ENCODE measurements at places on chromosomes 16 and 17.

DNA sequence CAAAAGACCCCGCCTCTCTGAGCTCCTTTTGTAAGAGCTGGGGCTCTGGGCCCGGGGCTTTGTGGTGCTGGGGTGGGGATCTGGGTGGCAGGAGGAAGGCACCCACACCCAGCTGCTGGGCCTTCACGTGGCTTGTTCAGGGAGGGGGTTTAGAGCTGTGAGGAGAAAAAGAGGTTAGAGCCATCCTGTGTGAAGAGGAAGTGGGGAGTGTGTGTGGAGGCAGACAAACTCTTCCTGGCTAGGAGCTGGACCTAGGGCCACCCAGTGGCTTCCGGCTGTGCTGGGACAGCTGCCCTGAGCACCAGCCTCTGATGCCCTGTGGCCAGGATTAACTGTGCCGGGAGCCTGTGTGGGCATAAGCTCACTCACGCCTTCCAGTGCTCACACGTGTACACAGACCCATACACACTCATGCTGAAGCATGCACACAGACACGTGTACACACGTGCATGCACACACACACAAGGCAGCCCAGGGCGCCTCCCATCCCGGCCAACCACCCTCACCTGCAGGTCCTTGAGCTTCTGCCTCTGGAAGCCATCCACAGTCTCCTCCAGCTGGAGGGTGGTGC is 7.4 kb downstream of the CIBAR2 start:
- DNase-seq, result no peak

- no peak for DNase-seq
These were observed 50.3 kb upstream of the TOX3 start for GRCh38 chr16:52597073-52597771.

DNA sequence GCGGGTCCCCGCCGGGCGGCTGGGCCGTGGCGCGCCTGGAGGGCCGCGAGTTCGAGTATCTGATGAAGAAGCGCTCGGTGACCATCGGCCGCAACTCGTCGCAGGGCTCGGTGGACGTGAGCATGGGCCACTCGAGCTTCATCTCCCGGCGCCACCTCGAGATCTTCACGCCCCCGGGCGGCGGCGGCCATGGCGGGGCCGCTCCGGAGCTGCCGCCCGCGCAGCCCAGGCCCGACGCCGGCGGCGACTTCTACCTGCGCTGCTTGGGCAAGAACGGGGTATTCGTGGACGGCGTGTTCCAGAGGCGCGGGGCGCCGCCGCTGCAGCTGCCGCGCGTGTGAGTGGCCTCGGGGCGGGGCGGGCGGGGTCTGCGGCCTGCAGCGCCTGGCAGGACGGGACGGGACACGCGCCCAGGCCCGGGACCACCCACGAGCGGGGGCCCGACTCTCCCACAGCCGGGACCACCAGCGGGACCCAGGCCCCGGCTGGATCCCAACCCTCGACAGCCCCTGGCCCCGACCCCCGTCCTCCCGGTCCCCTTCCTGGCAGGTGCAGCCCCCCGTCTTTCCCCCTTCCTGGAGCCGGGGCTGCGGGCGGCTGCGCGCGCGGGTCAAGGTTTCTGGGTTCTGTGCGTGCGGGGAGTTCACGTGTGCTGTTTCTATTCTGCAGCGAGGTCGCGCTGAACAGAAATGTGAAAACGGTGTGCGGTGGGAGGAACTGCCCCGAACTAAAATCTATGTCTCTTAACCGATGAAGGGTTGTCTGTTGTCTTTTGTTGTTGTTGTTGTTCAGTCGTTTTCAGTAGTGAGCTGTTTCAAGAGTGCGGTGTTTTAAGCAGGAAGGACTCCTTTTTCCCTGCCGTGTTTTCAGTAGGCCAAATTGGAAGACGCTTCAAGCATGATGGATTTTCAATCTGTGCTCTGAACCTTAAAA is 705 bp downstream of the FOXK2 start:
- DNase-seq, result peak; percentile 51

GRCh38 chr17:70100983-70101382 is 26.0 kb downstream of the KCNJ16 start:
- no peak for DNase-seq

DNA sequence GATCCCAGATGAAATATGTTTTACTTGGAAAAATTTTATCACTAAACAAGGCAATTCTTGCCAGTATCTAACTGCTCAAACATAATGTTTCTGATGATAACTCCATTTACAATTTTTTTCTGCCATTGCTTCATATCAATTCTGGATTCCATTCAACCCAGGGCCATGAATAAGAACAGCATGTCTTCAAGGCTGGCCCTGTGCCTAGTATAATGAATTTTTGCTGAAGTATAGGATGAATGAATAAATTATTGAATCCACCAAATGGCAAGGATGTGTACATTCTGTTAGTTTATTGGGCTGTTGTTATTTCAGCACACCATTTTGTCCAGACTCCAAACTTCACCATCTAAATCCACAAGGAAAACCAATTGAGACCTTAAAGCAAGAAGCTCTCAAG is 414.7 kb downstream of the HS3ST3B1 start:
- no peak for DNase-seq

DNA sequence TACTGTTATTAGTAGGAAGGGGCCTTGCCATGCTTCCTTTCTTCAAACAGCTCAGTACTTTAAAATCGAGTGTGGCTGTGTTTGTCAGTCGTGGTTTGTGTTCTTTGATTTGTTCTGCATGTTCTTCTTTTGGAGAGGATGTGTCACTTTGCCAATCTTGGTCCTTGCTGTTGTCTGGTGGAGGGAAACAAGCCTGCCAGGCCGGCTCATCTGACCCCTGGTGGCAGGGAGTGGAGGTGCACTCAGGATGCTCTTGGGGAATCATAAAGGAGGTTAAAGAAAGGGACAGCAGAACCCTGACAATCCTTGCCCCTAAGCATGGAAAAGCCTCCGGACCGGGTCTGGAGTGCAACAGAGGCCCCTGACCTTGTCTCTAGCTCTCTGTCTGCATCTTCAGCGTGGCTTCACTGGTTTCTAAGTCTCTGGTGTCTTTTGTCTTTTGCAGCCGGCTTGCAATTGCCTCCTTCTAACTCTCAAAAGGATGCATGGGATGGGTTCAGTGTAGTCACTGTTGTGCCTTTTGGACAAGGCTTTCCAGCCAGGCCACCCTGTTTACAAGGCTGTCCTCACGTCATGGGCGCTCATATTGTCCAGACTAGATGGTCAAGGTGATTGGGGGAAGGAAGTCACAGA is 135.8 kb downstream of the WWOX start:
- peak; percentile 78 for DNase-seq

DNA sequence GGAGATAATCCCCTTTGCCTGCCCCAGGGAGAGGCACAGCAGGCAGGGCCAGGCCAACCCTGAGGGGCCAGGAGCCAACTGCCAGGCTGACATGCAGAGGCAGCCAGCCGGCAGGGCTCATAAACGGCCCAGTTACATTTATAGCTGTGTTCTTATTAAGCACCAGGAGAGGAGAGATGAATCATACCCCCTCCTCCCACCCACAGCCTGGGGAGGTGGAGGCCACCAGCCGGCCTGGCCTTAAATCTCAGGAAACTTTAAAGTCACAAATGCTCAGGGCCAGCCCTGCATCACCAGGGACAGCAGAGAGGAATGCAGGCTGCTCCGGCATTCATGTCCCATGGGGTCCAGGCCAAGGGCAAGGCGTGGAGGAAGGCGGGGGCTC is 177.2 kb downstream of the TMEM132E start:
- no peak for DNase-seq

DNA sequence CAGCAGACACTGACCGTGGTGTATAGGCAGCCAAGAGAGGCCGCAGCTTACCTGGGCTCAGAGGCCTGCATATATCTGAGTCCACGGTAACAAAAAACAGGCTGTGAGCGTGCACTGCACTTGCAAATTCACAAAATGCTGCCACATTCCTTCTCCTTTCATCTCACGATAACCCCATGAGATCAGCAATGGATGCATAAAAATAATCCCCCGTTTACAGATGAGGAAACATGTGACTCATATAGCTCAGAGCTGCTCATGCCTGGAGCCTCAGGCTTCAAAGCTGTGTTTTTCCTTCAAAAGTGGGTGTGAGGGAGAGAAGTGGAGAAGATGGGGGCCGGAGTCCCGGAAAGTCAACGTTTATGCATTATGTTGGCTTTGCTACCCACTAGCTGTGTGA is 118.3 kb upstream of the FOXF1 start:
- DNase-seq, result no peak

DNA sequence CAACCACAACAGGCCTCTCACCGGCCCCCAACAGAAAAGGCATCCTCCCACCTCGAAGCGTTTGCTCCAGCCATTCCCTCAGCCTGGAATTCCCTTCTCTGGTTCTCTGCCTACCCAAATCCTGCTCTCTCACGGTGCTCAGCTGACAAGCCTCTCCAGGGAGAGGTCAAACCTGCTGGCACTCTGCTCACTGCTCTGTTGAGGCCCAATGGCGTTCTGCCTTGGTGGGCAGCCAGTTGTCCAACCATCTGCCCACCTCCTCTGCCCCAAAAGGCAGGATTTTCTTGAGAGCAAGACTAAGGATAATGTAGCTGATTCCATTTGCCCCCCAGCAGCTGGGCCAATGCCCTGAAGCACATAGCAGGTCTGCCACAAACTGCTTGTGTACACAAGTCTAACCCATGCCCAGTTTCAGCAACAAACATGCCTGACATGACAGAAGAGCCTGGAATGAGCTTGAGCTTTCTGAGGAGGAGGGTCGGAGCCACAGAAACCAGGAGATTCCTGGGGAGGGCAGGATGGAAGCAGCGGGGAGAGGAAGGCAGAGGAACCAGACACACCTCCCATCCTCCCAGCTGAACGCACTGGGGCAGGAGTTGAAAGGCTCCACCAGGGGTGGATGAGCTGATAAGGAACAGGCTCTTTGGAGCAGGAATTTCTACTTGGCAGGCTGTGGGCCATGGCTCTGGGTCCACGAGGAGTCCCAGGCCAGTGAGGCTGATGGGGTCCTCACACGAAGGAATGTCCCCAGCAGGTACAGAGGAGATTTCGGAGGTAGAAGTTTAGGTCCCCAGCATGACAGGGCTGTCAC is 23.9 kb downstream of the ARHGAP27 start:
- DNase-seq, result no peak

GRCh38 chr16:1362807-1363206 is 11.1 kb downstream of the GNPTG start:
- DNase-seq, result no peak

DNA sequence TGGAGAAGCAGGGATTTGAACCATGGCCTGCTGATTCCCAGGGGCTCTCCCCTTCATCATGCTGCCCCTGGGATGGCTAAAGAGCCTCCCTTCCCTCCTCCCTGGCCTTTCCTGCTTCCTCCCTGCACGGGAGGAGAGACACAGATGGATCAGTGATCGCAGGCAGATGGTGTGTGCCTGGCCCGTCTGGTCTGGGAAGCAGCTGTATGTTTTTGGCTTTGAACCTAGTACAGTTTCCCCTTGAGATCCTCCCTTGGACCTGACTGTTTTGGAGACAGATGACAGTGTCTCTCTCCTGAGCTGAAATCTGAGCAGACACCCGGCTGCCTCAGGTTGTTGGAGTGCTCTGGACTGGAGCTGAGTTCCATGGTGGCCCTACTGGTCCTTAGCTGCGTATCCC is 29.0 kb upstream of the ATP2C2 start:
- no peak for DNase-seq

DNA sequence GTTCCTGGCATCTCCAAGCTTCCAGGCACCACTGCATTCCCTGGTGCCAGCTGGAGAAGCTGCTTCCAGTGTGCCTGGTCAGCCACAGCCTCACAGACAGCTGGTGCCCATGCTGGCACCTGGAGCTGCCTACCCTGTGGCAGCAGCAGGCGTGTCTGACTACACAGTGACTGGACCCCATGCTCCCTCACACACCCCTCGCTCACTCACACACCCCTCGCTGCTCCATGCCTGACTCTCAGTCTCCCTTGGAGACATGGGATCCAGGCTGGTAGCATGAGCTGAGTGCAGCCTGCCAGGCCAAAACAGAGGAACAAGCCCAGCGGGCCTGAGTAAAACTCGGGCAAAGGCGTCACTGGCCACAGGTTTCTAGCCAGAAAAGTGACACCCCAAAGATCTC is 59.1 kb upstream of the SMIM36 start:
- no peak for DNase-seq

Measured in stimulated activated CD8-positive, alpha-beta memory T cell treated with anti-CD3 and anti-CD28 coated beads, Interleukin-4, amount 100 ng/mL, for 48 hours (primary cell).